Endodermal cell (in vitro differentiated cells): ENCODE measurements at places on chromosomes 11 and 22. TPM values are rescaled to one million over a fixed set of nuclear protein-coding genes. Genes with fewer than 3 reads are reported as not detected.
A peak's percentile ranks its signal among the peaks of the same experiment; 100 is the strongest.

DNA sequence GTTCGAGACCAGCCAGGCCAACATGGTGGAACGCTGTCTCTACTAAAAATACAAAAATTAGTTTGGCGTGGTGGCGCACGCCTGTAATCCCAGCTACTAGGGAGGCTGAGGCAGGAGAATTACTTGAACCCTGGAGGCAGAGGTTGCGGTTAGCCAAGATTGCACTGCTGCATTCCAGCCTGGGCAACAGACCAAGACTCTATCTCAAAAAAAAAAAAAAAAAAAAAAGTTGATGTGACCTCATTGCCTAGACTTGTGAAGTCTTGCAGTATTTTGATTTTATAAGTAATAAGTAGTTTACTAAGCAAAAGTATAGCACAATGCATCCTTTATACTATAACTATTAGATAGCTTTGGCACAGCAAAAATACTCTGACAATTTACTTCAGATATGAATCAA is 9.9 kb upstream of the CUL5 start:
- DNase-seq = no peak

DNA sequence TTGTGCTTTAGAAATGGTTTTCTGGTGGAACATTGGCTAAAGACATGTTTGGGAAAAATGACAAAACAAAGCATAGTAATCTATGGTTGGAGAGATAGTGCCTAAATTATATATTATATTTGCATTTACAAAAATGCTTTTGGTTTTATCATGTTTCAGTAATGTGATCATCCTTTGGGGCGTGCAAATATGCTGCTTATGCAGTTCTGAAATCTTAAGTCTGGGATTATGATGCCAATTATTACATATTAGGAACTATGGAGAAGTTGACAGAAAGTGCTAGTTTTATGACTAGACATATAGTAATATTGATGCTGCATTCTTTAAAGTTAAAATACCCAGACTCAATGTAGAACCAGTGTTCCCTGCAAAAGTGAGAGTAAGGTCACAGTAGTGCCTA is 655.0 kb downstream of the METTL15 start:
- no peak for DNase-seq

- DNase-seq = no peak
These were observed 4.7 kb upstream of the FOLH1 start for GRCh38 chr11:49213026-49213560.

- DNase-seq = no peak
These were observed 35.3 kb downstream of the KREMEN1 start for GRCh38 chr22:29108137-29108536.

- DNase-seq = peak; percentile 79
These were observed 101.4 kb downstream of the SYT9 start for GRCh38 chr11:7353100-7353499.

- DNase-seq = no peak
These were observed 5.8 kb upstream of the LGALS1 start for GRCh38 chr22:37669586-37669985.

- peak; percentile 77 for DNase-seq
These were observed 364.2 kb downstream of the TENM4 start for GRCh38 chr11:79076526-79077115.

The ARHGAP20 gene
- total RNA-seq = 0.11 and 0.15 TPM in 2 replicates

- DNase-seq = peak; percentile 92
These were observed 43.9 kb downstream of the BIRC2 start for GRCh38 chr11:102390667-102391465.

GRCh38 chr11:18367431-18367830 is 26.9 kb upstream of the LDHA start:
- DNase-seq = no peak

- DNase-seq = peak; percentile 83
These were observed 384.8 kb downstream of the MN1 start for GRCh38 chr22:27416511-27417420.

- no peak for DNase-seq
These were observed 92.9 kb downstream of the FBXO7 start for GRCh38 chr22:32567544-32567943.

DNA sequence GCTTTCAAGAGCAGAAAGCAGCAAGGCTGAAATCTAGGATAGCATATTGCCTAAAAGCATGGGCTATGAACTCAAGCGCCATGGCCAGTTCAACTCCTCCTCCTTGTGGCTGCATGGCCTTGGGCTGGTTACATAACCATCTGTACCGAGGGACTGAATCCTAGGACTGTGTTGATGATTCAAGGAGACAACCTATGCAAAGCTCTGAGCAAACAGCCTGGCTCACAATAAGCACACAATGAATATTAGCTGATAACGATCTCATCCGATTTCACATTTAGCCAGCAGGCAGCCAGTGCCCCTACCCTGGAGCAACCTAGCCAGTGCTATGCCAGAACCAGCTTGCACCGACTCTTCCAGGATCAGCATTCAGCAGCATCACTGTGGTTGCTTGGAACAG is 698.4 kb downstream of the TBC1D22A start:
- no peak for DNase-seq

The SLCO2B1 gene
- total RNA-seq = 0.84 to 4.3 TPM (median 1.9 TPM) in 3 replicates

GRCh38 chr11:63840356-63841060 is 1.6 kb downstream of the MARK2 start:
- DNase-seq = no peak

The CTSF gene
- 18.6 and 18.7 TPM in 2 replicates for total RNA-seq
